Lower leg skin (tissue), 4 donors: ENCODE measurements at places on chromosomes 12 and 14.

GRCh38 chr14:49982501-49982951 is 89.6 kb downstream of the ARF6 start:
- DNase-seq: no peak

DNA sequence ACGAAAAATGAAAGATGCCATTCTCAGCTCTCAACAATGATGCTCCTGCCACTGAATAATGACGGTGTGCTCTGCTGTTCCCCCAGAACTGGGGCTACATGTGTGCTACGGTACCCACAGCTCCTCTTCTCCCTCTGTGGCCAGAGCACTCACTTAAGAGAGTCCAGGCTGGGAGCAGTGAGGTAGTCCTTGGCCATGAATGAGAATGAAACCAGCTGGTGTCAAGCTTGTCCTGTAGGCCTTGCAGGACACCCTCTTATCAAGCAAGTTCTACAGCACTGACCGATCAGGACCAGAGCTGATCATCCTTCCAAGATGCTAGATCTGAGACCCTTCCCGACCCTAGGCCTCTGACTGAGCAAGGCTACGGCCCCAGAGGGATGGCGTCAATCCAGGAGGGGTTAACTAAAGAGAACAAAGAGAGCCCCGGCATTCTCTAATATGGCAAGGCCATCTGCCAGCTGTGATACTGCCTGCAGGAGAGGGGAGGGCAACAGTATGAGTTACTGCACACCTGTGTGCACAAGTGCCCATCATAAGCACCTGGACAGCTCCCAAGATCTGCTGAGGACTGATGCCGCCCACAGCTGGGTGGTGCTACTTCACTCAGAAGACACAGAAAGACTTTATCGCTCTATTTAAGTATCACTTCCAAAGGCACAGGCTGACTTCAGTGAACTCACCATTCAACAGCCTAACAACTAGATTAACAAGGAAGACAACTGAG is 30.5 kb downstream of the APPL2 start:
- DNase-seq: no peak

- peak; percentile 63 for DNase-seq
These were observed 3.3 kb downstream of the FLRT2 start for GRCh38 chr14:85533023-85533860.

- DNase-seq: no peak
These were observed 20.3 kb upstream of the SYCP3 start for GRCh38 chr12:101759396-101760047.

GRCh38 chr14:22517117-22517720 is 71.8 kb downstream of the DAD1 start:
- DNase-seq: no peak

DNA sequence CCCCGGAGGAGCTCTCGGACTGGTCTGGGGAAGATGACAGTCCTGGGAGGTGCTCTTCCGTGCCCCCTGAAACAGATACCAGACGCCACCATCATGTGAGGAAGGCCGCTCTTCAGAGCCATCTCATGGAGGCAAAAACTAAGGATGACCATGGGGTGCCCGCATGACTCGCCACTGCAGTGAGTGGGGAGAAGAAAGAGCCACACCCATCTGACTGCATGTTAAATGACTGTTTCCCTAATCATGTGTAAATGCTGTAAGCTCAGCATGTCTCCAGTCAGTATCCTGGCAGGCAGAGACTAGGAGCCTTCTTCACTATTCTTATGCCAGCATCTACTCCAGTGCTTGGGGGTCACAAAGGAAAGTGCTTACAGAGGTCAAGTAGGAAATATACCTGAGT is 4.0 kb downstream of the STON2 start:
- DNase-seq: no peak
